NCI-H187 (cell line): ENCODE measurements at places on chromosomes 7 and 10.

- DNase-seq = no peak
Measured at GRCh38 chr10:69831231-69831855, 29.6 kb downstream of the COL13A1 start.

GRCh38 chr10:31782701-31783100 is 145.9 kb downstream of the ARHGAP12 start:
- no peak for DNase-seq

GRCh38 chr10:84138478-84139125 is 707 bp upstream of the GHITM start:
- DNase-seq = peak; percentile 55

DNA sequence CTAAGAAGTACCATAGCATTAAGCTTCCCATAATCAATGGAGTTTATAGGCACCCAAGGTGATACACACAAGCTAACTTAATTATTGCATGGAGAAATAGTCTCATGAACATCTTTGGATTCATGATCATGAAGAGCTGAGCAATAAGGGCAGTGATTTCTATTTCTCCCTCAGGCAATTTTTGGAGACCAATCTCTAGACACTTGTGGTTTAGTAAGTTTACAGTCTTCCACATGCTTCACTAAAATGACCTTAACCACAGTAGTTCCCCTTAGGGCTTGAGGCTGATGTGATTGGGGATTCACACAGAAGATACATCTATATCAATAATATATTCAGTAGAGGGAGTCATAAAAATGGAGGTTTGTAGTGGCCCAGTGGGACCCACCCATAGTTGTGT is 241.2 kb downstream of the CCDC7 start:
- DNase-seq = no peak

DNA sequence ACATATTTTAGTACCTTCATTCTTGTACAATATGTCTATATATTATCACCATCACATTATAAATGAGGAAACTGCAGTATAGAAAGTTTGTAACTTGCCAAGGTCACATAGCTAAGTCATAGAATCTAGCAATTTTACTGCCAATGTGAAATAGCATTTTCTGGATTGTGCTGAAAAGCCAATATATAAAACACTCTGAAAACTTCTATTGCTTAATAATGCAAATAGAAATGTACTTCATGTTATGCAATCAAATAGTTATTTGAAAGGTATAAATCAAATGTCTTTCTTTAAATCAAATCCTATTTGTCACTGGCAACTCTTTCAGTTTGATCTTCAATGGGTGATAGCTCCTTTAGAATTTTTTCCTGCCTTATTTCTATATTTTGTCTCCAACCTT is 129.5 kb downstream of the TMEM26 start:
- DNase-seq = no peak

GRCh38 chr10:16648366-16648765 is 126.7 kb upstream of the C1QL3 start:
- DNase-seq = no peak
